ENCODE measurements at places on chromosomes 7 and 10.

GRCh38 chr10:95335933-95336699, 45.3 kb upstream of the PDLIM1 start:
- no peak for DNase-seq

- DNase-seq, result no peak
These were observed 165.5 kb downstream of the CPED1 start for GRCh38 chr7:121153995-121154394.

GRCh38 chr10:75431180-75432111, at the start of gene LRMDA:
TSS of gene LRMDA (plus strand) at chr10:75431624.
- DNase-seq, result no peak

DNA sequence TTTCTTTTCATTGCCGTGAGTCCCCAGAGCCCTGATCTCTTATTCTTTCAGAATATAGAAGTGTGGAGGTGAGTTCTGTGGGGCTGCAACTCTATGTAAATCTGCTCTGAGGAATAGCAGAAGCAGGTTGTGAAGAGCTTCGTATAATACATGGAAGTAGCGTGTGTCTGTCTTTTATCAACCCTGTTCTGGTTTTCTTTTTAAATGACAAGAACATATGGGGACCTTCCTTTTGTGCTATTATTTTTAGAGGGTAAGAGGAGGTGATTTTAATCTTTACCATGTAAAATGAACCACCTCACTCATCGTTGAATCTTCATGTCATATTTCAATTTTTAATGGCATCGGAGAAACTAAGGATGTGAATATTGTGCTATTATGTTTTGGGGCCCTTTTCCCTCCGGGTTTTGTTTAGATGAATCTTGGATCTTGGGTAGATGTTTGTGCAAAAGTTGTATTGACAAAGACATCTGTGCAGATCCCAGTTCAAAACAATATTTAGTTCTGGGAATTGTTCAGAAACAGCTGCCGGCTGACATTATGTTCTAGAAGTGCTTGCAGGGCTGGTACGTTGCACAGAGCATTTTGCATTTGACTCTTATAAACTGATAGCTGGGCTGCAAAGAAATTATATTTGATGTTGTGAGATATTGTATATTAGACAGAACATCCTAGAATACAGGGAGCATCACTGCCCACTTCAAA, 46.7 kb downstream of the PLXDC2 start:
- DNase-seq, result no peak

DNA sequence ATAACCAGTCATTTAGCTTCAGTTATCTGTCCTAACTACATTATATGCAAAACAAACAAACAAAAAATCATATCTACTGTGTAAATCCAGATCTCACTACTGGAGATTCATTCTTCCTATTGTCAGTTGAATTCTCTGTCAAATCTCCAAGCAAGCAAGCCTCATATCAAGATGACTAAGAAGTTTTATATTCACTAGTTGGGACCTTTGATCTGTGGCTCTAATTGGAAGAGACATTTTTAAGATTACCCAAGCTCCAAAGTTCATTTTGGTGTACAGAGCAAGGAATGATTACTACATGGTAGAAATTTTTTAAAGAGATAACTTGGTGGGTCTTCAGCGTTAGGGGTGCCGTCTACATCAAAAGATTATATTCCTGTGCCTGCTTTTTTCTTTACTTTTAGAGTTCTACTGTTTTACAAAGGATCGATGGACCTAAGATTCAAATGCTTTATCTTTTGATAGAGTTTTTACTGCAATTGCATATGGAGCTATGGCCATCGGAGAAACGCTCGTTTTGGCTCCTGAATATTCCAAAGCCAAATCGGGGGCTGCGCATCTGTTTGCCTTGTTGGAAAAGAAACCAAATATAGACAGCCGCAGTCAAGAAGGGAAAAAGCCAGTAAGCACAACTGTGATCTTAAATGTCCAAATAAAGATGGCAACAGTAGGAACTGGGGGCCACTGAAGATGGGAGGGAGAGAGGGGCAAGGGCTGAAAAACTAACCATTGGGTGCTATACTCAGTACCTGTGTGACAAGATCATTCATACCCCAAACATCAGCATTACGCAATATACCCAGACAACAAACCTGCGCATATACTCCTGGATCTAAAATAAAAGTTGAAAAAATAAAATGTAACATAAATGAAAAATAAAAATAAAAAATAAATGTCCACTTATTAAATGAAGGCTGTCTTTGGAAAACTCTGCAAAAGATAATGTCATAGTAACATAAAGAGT, 47.9 kb downstream of the SP8 start:
- DNase-seq, result no peak
